Astrocyte of the cerebellum (primary cell): ENCODE measurements at places on chromosomes 16 and 17.

- peak; percentile 16 for DNase-seq
These were observed 1.3 kb downstream of the NETO2 start for GRCh38 chr16:47142486-47142820.

- DNase-seq = no peak
These were observed 818 bp downstream of the DNAJC7 start for GRCh38 chr17:42016411-42016831.

- no peak for DNase-seq
These were observed 761 bp upstream of the MATCAP1 start for GRCh38 chr16:67184453-67184994.

DNA sequence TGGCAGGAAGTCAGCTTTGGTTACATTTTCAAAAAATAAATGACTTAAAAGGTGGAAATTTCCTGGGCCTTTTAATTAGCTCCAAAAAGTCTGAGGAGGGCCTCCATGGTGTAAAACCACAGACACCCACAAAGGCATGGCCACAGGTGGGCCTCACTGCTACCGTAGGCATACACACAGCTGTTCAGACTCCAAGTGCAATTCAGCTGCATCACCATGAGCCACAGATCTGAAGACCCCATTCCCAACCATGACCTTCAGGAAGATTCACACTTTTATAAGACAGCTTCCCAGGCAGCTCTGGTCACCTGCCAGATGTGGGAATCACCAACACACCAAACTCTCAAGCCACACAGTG lies 20.6 kb downstream of the CSNK2A2 start:
- DNase-seq = no peak

DNA sequence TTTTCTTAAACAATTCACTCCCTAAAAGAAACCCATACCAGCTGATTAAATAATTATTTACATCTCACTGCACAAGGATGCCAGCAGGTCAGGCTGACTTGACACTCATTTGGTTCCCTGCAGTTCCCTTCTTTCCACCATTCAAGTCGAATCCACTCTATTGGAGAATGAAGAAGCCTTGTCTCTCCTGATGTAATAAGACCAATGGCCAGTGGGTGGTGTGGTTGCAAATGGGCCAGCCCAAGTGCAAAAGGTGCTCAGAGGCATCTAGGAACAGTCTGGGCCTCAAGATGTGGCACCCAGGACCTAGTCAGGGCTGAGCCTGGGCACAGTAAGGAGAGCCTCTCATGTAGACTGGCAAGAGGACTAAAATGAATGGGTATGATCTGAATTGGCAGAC lies 9.3 kb downstream of the C16orf78 start:
- no peak for DNase-seq

DNA sequence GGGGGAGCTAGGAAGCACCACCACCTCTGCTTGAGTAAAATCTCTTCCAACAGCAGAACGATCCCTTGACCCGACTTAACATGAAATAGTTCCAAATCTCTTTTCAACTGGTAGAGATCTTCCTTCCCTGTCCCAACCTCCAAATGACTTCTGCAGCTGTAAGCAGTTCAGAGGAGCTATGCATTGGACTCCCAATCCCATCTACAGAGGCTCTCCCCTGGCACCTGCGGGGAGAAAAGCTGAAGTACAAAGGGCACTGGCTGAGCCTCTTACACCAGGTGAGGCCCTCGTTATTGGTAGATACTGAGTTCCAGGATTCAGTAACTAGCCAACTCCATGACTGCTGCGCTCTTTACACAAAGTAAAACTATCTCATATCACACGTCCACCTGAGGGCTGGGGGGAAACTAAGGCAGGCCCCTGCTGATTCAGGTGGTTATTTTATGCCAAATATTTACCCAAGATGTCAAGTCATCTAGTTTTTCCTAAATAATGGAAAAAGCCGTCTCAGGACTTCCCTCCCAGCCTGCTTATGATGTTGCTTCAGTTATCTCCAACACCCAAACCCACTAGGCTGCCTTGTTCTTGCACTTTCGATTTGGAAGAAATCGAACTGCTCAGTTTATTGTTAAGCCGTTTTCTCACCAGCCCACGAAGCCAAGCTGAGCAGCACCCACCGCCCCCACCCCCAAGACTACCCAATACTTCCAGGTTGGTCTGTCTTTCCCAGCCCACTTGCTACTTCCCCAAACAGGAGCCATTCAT lies 3.2 kb downstream of the ACTG1 start:
- no peak for DNase-seq

DNA sequence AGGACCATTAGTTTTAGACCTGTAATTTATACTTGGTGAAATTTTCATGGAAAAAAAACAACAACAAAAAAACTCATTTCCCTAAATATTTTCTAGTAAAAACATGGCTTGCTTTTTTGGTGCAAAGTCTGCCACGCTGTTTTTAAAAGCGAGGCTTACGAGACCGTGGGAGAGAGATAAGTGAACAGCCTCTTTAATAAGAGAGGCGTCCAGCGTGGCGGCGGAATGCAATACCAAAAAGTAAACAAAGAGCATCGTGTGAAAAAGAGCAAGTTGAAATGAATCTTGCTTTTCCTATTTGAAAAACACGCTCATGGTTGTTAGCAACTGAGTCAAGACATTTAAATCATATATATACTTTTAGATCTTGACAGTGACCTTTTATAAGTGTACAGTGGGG lies 10.5 kb upstream of the MSI2 start:
- no peak for DNase-seq
